ENCODE measurements at places on chromosomes 16 and 17.

GRCh38 chr16:67846063-67846319 is 742 bp upstream of the NUTF2 start:
- no peak for DNase-seq

DNA sequence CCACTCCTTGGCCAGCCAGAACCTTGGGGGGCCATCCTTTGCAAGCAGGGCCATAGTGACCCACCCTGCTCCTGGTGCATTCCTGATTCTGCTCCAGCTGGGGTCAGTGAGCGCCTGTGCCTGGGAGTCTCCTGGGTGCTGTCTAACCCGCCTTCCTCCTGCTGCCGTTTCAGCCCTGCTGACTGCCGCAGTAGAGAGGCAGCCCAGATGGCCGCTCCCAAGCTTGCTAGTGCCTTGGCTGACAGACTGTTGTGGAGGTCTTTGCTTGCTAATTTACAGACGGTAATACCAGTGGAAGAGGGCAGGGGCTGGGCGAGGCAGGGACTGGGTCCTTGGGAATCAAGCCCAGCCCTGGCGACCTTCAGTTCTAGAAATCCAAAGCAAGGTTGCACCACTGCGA is 99.6 kb downstream of the SOCS1 start:
- DNase-seq, result no peak

DNA sequence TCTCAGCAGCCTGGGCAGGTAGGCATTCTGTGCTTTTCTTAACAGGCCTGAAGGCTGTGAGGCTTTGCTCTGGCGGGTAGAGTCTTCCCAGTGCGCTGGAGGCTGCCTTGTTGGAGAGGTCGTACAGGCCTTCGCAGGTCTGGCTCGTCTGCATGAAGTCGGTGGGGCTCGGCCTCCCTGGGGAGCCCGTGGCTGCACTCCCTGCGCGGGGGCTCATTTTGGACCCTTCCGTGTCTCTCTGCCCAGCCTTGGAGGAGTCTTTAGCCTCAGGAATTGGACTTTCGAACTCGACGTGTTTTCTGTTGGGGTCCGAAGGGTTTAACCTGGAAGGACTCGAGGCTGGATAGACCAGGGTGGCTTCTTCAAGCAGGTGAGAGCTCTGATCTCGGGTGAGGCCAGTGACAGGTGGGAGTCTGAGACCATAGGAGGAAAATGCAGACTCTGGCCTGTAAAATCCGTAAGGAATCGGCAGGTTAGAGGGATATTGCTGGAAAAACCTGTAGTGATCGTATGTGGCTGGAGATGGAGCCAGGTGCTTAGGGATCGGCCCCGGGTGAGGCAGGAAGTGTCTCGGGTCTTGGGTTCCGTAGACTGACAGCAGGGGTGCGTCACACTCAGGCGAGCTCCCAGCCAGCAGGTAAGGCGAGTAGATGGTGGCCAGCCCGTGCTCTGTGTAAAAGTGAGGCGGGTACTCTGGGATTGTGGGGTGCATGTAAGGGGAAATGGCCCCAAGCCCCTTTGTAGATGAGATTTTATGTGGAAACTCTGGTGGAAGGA is 8.6 kb downstream of the ZNF750 start:
- no peak for DNase-seq

DNA sequence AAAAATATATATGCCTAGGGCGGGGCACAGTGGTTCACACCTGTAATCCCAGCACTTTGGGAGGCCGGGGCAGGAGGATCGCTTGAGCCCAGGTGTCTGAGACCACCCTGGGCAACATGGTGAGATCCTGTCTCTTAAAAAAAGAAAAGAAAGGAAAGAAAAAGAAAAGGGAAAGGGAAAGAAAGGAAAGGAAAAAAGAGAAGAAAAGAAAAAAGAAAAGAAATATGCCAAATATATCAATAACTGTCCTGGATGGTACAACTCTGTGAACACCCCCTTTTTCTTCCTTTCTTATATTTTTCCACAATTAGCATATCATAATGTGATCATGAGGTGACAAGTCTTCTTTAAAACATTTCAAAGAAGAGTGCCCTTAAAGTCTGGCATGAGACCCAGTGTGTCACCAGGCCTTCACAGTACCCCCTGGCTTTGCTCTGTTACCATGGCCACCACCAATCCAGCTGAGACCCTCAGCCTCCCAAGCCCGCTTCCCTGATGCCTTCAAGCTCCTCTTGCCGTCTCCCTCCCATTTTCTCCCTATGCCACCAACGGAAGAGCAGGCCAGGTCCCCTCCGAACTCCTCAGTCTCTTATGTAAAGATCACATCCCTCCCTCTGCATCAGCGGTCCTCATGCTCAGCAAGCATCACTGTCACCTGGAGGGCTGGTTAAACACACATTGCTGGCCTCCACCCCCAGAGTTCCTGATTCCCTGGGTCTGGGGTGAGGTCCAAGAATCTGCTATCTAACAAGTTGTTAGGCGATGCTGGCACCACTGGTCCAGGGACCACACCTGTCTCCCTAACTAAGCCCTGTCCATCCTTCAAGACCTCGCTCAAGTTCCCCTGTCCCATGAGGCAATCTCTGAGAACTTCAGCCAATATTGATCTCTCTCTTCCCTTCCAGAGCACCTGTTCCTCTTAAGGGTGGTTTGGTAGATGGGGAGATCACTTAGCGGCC is 44.5 kb downstream of the CUEDC1 start:
- no peak for DNase-seq

GRCh38 chr17:60091908-60092331 is 13.2 kb upstream of the HEATR6 start:
- DNase-seq, result no peak

- no peak for DNase-seq
Observed at GRCh38 chr16:74455213-74455612, 33.9 kb upstream of the CLEC18B start.
